ENCODE measurements at places on chromosomes 1 and 21.

- DNase-seq = no peak
Observed at GRCh38 chr1:9097947-9098705, 28.7 kb upstream of the SLC2A5 start.

GRCh38 chr1:40949563-40949962 lies 29.9 kb upstream of the CTPS1 start:
- DNase-seq = no peak

DNA sequence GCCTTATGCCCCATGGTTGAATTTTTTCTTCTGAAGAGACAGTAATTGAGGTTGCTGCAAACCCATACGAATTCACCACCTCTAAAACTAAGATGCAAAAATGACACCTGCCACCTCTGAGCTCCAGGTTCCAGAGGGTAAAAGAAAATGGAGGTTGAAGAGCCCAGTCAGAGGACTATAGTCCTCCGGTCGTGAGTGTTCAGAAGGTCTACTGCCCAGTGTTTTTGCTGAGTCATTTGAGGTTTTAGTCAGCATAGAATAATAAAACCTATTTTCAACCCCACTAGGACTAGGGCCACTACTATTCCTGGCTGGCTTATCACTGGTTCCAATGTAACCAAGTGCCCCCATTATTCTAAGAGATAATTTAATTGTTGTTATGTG lies 12.9 kb upstream of the SLAMF7 start:
- peak; percentile 27 for DNase-seq

DNA sequence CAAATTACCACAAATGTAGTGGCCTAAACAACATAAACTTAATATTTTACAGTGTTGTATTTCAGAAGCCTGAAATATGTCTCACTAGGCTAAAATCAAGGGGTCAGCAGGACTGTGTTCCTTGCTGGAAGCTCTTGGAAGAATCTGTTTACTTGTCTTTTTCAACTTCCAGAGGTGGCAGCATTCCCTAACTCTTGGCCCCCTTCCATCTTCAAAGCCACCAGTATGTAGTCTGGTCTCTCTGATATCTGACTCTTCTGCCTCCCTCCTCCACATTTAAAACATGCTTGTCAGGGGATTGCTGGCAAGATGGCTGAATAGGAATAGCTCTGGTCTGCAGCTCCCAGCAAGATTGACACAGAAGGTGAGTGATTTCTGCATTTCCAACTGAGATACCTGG lies 567.5 kb downstream of the PLA2G4A start:
- DNase-seq = no peak

- no peak for DNase-seq
Observed at GRCh38 chr1:234681990-234682389, 72.0 kb upstream of the IRF2BP2 start.

- no peak for DNase-seq
Observed at GRCh38 chr1:35563166-35563565, 5.6 kb downstream of the NCDN start.

DNA sequence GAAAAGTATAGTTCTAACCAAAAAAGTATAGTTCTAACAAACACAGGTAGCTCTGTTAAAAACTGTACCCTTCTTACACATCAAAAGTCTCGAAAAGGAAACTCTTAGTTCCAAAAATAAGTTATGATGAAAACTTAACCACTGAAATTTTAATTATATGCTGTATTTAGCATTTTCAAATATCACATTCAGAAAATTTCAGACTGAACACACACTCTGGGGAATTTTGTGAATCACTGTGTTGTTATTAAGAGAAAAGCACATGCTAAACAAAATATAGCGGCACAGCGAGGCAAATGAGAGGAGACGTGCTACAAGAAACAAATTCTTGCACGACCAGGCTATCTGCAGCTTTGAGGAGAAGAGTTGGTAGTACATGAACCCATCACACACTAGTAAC lies 30.4 kb downstream of the VAV3 start:
- DNase-seq = no peak

DNA sequence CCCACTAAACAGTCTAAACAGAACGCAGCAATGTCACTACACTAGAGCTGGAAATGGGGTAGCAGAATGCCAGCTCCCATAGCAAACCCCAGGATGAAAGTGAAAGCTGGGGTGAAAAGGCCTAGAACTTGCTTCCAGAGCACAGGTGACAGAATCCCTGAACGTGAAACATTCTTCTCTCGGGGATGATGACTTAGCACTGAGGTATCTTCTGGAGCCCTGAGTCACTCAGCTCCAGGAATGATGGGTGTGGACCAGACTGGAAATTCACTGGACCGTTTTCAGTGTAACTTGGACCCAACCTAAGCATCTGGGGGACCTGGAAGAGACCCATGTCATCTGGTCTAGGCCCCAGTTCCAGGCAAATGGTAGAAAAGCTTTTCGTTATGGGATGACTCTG lies 108.9 kb downstream of the CDC7 start:
- DNase-seq = no peak

DNA sequence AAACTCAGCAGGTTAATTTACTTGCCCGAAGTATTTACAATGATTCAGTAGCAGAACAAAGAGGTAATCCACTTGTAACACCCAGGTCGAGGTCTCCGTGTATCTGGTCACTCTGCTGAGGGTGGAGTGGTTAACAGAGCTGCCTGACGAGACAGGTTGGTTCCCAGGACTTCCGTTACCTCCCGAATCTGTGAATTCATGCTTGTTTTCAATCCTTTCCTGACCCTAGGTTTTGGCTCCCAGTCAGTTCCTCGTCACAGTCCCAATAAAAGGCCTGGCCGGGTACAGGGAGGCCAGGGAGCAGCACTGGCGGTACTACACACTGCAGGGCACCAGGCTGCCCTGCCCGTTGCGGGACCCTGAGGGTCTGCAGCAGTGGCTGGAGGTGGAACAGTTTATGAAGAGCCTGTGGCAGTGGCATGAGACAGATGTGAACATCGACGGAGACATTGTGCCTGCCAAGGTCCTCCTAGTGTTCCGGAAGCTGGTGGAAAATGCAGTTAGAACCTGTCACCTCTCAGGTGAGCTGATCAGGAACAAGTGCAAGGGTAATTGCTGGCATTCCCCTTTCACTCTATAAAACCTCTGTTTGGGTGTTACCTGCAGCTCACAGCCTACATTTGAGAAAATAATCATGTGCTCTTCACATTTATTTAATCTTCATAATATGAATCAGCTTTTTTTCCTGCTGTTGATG lies 12.8 kb downstream of the MAB21L3 start:
- no peak for DNase-seq

DNA sequence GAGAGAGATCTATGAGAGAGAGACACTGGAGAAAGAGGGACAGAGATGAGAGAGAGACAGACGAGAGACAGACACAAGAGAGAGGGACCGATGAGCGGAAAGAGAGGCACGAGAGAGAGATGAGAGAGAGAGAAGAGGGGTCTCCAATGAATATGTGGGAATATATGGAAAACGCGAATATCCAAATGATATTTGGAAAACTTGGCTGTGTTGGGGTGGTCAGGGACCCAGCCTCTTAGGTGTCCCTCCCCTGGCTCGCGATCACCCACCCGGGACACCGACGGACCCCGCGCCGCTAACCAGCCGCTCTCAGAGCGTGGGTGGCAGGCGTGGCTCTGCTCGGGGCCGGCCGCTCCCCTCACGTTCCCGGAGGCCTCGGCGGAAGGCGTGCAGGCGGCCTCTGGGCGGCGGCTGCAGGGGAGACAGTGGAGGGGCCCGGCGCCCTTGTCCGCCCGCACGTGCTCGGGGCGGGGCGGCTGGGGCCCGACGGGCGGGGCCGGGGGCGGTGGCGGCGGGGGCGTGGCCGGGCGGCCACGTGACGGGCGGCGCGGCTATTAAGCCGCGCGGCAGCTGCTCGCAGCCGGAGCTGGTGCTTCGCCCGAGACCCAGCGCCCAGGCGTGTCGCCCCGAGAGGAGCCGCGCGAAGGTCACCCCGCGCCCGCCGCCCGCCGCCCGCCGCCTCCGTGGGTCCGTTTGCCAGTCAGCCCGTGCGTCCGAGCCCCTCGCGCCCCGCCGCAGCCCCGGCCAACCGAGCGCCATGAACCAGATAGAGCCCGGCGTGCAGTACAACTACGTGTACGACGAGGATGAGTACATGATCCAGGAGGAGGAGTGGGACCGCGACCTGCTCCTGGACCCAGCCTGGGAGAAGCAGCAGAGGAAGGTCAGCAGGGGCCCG lies at the start of gene ACTN2:
ACTN2 (plus strand) TSS at position 583 of the 898 bp plus-strand sequence; CDS start at position 758, 175 bp downstream.
- peak; percentile 21 for DNase-seq

GRCh38 chr1:21324368-21325141 lies 34.3 kb upstream of the ECE1 start:
- peak; percentile 87 for DNase-seq

GRCh38 chr1:243725075-243725474 lies 125.0 kb downstream of the AKT3 start:
- no peak for DNase-seq

- no peak for DNase-seq
Observed at GRCh38 chr1:174789399-174789798, 210.3 kb upstream of the CACYBP start.

DNA sequence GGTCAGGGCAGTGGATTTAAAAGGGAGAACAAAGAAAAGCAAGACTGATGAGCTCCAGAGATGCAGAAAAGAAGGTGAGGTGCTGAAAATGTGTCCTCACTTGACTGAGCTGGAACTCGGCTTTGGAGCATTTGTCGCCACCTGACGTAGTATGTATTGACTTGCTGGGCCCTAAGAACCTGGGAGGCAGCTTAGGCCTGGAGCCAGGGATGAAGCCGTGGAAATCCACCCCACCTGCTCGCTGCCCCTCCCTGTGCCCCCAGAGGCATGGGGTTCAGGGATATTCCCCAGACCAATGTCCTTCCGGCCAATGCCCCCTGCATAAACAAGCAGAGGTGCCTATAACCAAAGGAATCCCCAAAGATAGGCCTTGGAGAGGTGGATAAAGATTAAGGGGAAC lies 14.3 kb downstream of the MRAP start:
- no peak for DNase-seq

GRCh38 chr1:232414100-232414499 lies 215.8 kb downstream of the SIPA1L2 start:
- no peak for DNase-seq

DNA sequence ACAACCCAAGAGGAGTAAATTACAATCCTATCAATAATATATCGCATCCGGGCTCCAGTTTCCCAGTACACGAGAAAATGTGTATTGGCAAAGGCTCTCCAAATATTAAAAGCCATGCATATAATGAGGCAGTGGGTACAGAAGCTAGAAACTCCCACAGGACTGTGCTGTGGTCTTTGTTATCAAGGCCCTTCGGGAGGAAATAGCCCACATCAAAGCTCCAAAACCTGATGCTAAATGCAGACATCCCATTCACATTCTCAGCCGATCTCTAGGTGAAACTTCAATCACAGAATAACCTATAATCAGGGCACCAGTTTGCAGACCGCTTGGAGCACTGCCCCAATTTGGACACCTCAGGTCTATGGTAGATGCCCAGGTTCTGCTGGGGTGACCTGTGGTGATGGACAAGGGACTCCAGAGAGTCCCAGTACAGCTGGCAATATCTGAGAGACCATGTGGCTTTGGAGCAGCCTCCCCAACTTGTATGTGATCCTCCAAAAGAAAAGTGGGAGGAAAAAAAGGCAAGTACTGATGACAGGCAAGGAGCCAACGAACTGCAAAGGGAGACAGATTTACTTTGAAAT lies 148.8 kb upstream of the CAMK1G start:
- DNase-seq = no peak

- DNase-seq = no peak
Observed at GRCh38 chr1:59605184-59605583, 209.6 kb upstream of the HOOK1 start.

DNA sequence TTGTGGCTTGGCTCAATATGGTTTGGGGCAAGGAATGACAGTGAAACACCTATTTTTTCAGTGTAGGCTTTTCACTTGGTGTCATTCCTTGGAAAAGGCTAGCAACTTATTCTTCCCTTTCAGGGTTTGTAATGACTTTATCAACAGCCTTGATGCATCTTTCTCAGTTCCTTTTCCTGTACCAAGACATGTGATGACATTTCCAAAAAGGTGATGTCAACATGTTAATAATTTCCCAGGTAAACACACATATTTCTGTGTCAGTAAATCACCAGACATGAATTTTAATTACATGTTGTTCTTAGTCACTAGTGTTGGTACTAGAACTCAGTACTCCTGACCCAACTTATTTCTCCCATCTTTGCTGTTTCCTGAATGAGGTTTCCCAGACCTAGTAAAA lies 37.8 kb upstream of the RRP15 start:
- no peak for DNase-seq

DNA sequence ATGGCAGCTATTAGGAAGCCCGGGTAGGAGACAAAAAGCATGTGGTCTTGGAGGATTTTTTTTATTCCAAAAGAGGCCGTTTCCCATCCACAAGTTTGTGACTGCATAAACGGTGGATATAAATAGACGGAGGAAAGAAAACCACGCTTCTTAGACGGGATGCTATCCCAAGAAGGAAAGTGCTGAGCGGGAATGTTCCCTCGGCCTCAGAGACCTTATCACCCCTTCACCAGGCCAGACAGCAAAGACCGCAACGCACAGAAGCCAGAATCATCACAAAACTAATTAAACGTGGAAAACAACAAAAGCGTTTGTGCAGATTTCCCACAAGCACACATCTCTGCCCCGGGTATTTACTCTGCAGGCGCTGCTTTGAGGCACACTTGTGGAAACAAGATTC lies 43.2 kb downstream of the HLCS start:
- DNase-seq = no peak

DNA sequence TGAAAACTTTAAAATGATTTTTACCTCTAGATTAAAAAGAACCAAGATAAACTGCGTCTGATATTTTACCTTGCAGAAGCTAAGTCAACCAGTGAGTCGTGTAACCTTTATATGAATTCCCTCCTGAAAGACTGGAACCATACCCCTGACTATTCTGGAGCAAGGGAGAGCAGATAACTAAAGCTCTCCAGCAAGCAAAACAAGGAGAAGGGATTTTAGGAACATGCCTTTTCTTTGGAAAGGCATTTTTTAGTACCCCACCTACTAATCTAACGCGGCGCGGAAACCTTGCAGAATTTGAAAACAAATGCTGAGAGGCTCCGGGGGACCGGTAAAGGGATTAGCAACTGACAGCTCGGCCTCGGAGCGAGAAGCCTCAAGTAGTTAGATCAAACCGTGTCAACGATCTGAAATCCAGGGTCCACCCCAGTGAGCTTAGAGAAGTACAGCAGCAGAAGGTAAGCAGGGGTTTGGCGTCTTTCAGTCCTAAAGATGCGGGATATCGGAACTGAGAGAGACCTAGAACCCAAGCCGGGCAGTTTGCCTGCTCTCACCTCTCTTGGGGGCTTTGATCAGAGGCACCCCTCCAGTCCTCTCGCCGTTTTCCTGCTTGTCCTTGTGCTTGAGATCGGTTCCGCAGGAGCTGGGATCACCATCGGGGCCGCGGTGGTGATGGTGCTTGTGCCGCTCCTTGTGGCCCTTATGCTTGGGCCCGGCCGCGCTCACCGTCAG lies 954 bp downstream of the RSBN1 start:
- DNase-seq = peak; percentile 36

GRCh38 chr1:214364386-214364785 lies 83.4 kb downstream of the SMYD2 start:
- no peak for DNase-seq

DNA sequence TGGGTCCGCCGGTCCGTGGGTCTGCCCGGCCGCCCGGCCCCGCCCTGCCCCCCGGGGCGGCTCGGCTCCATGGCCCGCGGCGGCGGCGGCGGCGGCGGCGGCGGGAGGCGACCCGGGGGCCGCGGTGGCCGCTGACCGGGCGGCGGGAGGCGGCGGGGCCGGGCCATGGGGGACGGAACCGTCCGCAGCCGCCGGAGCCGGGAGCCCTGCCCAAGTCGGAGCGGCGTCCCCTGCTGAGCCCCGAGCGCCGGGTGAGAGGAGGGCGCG lies 184 bp downstream of the B4GALT2 start:
- DNase-seq = no peak

Measured in inflammatory macrophage (primary cell).